ENCODE measurements at places on chromosomes 16 and 17. TPM values are rescaled to one million over a fixed set of nuclear protein-coding genes. Genes with fewer than 3 reads are reported as not detected.

DNA sequence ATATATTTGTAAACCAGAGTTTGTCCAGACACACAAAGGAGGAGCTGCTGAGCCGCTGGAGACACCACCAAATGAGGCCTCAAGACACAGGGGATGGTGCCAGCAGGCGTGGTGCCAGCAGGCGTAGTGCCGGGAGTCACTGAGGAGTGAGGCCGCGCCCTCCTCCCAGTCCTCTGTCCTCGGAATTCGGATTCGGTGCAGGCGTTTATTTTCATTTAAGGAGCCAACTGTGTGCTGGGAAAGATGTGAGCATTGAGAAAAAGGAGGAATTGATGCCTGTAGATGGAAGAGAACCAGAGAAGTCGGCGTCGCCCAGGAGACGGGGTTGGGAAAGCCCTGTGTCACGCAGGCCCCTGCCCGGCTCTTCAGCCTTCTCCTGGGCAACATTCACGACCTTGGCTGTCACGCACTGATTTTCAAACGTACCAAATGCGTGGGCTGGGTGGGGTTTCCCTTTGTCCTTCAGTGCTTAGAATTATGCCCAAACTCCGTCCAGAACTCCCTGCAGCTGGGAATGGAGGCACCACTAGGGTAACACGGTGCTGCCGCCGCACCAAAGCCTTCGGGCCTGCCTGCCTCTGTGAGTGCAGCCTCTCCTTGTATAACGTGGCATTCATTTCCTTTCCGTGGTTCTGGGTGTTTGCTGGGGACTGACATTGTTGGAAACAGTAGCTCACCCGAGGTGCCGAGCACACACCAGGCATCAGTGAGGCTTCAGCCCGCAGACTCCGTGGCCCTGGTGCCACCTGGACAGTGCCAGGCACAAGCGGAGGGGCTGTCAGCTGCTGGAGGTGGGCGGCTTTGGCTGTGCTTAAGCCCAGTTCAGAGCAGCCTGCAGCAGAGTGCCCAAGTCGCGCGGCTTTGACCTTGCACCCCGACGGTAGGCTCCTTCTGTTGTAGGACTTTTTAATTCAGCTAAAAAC is 49.0 kb upstream of the CHMP6 start:
- DNase-seq = no peak

GRCh38 chr17:10196941-10197340 is 1.5 kb downstream of the GAS7 start:
- no peak for DNase-seq

DNA sequence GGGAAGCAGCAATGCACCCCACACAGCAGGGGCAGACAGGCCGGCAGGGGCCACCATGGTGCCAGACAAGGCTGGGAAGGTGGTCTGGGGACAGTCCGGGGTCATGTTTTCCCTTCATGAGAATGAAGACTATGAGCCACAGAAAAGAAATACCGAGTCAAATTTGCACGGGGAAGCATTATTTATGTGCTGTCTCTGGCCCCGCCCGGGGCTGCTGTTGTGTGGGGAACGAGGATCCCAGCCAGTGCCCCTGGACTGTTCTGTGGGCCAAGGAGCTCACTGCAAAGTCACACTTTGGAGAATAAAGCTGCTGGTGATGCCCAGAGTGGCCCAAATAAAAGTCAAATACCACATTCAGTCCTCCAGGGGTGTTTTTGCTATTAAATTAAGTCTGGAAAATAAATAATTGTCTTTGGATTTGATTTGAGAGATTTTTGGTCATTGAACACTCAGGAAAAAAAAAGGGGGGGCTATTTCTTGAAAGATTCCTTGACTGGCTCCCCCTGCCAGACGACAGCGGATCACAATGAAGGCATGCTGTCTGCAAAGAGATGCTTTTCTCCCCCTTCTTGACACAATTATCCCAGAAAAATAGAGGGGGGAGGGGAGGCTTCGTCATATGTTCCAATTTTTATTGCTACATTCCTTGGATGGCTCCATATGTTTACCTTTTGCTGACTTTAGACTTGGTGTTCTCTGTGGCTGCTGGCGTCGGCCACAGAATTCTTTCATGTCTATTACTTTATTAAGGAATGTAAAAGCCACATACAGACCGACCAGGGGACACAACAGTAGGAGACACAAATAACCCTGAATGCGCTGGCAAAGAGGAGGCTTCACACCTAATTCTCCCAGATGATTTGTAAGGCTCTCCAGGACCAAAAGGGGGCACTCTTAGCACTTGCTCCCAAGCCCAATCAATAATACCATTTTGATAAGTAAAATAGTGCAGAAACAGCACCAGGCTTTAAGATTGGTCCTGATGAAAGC is 27.1 kb upstream of the ANKFN1 start:
- DNase-seq = peak; percentile 17

DNA sequence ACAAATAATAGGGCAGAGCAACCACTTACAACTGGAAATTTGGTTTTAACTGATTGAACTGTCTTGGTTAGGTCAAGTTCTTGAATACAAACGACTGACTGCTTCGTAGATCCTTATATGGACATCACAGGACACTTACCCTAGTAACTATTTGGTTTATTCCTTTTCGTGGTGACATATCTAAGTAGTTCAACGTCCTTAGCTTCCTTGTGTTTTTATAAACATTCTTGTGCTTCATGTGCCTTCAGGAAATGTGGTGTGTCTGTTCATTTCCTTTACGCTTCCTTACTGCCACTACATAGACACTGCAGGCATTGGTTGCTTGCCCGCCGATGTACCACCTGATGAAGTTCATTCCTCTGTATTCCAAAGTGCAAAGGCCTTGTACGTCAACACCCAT is 59.3 kb downstream of the USP10 start:
- DNase-seq = no peak

- DNase-seq = no peak
Observed at GRCh38 chr17:78375401-78376151, 2.9 kb upstream of the PGS1 start.

- DNase-seq = no peak
Observed at GRCh38 chr17:7235693-7236665, 1.7 kb upstream of the DVL2 start.

DNA sequence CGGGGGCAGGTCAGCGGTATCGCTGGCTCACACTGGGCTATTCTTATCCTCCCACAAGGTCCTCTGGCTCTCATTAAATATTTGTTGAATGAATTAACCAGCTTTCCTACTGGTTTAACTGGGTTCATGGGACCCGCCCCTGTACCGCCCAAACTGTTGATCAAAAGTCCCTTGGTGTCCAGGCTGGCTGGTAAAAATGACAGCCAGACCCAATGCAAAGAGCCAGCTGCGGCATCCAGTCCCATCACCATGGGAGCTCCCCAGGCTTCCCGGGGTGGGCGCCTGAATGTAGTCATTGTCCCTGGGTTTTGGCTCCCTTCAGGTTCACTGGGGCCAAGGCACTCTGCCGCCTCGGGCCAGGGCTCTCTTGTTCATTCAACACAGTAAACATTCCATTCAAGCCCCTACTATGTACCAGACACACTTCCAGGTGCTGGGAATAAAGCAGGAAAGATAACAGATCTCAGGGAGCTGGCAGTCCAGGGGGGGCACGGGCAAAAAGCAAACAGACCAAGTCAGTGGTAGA is 11.7 kb upstream of the ATP2C2 start:
- no peak for DNase-seq

- no peak for DNase-seq
Observed at GRCh38 chr17:30005709-30006320, 64.4 kb downstream of the EFCAB5 start.

GRCh38 chr17:58313815-58314705 is 14.5 kb downstream of the TSPOAP1 start:
- DNase-seq = no peak

- peak; percentile 39 for DNase-seq
Observed at GRCh38 chr17:74736513-74737298, at the start of gene RAB37. Gene RAB37 (plus strand): TSS chr17:74737256. CDS start chr17:74737273, 17 bp downstream.

DNA sequence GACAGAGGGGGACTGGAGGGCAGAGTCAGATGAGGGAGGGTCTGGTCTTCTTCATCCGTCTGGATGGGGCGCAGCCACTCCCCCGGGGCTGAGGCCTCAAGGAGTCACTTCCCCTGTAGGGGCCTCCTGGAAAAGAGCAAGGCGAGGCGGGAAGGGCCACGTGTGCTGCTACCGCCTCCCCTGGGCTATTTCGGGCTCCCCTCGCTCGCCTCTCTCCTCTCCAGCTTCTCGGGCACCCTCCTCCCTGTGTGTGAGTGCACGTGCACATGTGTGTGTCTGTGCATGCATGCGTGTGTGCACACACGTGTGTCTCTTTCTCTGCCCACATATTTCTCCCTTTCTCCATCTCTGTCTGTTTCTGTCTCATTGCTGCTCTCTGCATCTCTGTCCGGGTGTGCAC is 10.1 kb downstream of the GSG1L start:
- no peak for DNase-seq

The ESRP2 gene
- 0.08 TPM for total RNA-seq

The HCRT gene
- total RNA-seq = not detected

The DNAI2 gene
- total RNA-seq = 1.2 TPM

The KRT32 gene
- not detected for total RNA-seq

The NOG gene
- 0.37 TPM for total RNA-seq

The FOXN1 gene
- not detected for total RNA-seq

The ITGA2B gene
- 0.27 TPM for total RNA-seq
